Islet precursor cell (in vitro differentiated cells): ENCODE measurements at places on chromosomes 7 and 10.

DNA sequence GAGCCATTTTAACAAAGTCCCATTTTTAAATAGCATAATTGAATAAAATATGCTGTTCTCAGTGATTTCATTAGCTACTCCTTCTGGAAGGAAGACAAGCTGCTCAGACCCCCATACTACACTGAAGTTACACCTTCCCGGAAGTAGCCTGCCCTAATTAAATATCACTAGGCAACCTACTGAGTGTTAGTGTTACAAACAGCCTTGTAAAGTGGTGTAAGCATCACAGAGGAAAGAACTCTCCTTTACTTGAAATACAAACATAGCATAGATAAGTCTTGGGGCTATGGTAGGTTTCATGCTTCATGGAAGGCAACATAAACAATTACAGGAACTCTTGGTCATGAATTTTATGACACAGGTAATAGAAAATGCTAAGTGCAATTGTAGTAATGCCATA is 43.4 kb upstream of the PTN start:
- DNase-seq = no peak

DNA sequence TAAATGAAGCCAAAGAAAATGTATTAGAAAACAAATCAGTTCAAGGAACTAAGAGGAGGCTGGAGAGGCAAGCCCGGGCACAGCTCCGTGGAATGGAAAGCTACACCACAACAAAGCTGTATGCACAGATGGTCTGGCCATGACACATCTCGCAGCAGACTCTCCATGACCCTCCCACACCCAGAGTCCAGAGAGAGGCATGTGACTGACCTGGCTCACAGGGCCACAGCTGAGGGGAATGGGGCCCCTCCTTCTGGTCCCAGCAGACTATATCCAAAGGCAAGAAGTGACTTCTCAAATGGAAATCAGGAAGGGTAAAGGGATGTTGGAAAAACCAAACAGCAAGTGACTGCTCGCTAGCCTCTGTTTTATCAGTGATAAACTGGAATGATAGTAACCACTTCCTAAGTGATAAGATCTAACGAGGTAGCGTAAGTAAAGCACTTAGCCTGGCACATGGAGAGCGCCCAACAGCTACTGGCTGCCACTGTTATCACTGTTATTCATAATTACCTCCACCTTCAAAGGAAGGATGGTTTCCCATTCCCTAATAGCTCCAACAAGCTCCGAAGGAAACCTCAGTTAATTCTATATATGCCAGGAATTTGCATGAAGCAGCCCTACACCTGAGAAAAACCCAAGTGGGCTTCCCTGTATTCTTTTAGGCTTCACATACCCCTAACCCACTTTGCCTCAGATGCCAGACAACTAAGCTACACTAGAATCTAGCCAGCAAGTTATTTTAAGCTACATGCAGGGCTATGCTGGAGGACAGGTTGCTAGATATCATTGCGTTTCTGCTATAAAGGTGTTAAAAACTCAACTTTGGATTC is 8.4 kb downstream of the OSBPL3 start:
- DNase-seq = peak; percentile 98

DNA sequence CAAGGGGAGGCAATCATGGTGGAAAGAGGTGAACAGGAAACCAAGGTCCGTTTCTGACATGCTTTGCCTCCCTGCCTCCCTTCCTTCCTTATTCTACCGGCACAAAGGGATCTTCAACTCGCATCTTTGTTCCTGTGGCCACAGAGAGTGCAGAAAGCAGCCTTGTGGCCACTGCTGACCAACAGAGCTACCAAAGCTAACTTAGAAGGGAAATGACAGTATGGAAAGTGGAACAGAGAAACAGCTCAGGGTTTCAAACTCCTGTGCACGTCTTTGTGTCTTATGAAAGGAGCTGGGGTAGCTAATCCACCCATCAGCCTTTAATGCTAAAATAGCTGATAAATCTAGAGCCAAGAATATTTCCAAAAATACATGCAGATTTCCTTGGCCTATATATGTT is 588.0 kb downstream of the SORCS1 start:
- DNase-seq = no peak

DNA sequence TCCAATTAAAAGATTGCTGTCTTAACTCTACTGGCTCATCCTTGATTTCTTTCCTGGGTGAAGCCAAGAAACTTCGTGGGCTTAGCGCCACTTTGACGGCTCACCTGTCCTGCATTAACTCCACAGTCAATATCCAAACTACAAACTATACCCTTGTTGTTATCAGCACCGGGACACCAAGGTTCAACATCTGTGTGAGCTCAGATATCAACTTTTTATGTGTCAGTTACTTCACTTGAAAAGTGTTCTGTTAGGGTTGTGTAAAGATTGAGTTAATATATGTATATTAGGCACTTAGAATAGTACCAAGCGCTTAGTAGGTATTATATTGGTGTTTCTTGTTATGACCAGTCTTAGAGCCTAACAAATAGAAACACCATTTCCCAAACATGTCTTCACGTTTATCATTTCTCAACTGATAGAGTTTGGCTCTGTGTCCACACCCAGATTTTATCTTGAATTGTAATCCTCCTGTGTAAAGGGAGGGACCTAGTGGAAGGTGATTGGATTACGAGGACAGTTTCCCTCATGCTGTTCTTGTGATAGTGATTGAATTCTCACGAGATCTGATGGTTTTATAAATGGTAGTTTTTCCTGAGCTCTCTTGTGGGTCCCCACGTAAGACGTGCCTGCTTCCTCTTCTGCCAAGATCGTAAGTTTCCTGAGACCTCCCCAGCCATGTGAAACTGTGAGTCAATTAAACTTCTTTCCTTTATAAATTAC is 19.0 kb upstream of the ST8SIA6 start:
- no peak for DNase-seq

- DNase-seq = no peak
Observed at GRCh38 chr7:143002106-143002505, 24.8 kb downstream of the OR9A2 start.

- DNase-seq = no peak
Observed at GRCh38 chr10:30587522-30588031, 42.0 kb downstream of the LYZL2 start.

- DNase-seq = no peak
Observed at GRCh38 chr10:28463141-28463540, 69.8 kb upstream of the WAC start.

DNA sequence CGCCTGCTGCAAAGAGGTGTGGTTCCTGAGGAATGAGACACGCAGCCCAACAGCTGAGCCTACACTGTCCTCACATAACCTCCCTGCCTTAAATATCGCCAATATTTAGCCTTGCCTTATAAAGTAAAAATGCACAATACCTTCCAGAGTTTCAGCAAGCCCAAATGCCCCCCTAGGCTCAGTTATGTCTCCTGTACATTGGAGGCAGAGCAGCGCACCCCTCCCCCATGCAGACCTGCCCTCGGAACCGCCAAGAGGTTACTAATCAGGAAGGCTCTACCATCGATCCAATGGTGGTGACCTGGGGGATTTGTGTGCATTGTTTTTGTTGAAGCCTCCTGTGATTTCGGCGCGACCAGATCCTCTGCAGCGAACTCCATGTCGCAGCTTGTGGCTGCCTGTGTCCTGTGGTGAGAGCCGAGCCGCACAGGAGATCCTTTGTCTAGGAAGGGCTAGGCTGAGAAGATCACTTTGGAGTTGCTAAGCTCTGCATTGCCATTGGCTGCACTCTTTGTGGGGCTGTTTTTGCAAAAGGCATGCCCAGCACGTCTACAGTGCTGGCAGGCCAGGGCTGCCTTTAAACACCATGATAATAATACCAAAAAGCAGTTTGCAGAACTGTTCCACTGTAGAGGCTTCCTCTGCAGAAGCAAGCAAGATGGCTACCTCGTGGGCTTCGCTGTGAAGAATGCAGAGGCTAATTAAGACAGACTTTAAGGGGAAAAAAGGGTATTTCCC is 40.1 kb downstream of the TET1 start:
- peak; percentile 98 for DNase-seq

GRCh38 chr10:29980084-29980483 is 79.3 kb downstream of the JCAD start:
- no peak for DNase-seq

DNA sequence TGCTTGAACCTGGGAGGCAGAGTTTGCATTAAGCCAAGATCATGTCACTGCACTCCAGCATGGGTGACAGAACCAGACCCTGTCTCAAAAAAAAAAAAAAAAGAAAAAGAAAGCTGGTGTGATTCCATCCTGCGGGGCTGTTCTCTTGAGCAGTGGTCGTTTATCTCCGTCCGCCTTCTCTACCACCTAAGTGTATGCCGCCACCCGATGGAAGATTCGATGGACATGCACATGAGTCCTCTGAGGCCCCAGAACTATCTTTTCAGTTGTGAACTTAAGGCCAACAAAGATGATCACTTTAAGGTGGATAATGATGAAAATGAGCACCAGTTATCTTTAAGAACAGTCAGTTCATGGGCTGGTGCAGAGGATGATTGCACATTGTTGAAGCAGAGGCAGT is 65.7 kb downstream of the ABRAXAS2 start:
- DNase-seq = no peak

DNA sequence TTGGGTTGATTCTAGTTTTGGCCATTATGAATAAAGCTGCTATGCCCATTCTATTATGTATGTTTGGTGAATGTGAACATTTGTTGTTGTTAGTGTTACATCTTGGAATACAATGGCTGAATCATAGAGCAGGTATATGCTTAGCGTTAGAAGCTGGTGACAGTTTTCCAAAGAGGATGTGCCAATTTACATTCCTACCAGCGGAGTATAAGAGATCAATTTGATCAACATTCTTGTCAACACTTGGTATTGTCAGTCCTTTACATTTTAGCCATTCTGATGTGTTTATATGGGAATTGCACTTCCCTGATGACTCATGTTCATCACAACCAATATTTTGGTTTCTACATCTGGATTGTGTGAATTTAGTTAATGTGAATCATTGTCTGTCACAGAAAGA is 37.8 kb upstream of the COBL start:
- DNase-seq = no peak

GRCh38 chr10:5906651-5907050 is 16.6 kb downstream of the FBH1 start:
- no peak for DNase-seq

DNA sequence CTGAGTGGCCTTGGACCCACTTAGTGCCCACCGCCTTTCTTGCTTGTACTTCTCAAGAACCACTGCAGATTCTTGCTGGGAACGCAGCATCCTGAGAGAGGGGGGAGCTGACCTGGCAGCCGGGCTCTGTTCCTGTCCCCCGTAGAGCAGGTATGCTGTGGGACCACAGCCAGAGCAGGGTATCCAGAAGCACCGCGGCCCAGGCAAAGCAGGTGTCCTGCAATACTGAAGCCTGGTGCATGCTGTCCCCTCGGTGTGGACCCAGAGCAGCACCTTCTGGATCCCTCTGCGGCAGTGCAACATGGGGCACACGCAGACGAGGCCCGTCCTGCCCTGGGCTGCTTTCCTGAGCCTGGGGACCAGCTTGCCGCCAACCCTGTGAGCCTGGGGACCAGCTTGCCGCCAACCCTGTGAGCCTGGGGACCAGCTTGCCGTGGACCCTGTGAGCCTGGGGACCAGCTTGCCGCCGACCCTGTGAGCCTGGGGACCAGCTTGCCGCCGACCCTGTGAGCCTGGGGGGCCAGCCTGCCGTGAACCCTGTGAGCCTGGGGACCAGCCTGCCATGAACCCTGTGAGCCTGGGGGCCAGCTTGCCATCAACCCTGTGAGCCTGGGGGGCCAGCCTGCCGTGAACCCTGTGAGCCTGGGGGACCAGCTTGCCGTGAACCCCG is 60.9 kb upstream of the ADGRA1 start:
- DNase-seq = no peak

GRCh38 chr7:11505471-11505985 is 326.5 kb downstream of the THSD7A start:
- no peak for DNase-seq

GRCh38 chr7:120180221-120180620 is 92.8 kb upstream of the KCND2 start:
- no peak for DNase-seq

- DNase-seq = no peak
Observed at GRCh38 chr7:142671506-142671905, 77.8 kb upstream of the PRSS1 start.

- no peak for DNase-seq
Observed at GRCh38 chr7:132083537-132084123, 492.6 kb downstream of the PLXNA4 start.

- DNase-seq = no peak
Observed at GRCh38 chr10:133026171-133026570, 61.6 kb upstream of the ADGRA1 start.

- no peak for DNase-seq
Observed at GRCh38 chr7:234051-234707, 41.8 kb downstream of the FAM20C start.

GRCh38 chr10:5622186-5622960 is 44.0 kb downstream of the ASB13 start:
- no peak for DNase-seq

DNA sequence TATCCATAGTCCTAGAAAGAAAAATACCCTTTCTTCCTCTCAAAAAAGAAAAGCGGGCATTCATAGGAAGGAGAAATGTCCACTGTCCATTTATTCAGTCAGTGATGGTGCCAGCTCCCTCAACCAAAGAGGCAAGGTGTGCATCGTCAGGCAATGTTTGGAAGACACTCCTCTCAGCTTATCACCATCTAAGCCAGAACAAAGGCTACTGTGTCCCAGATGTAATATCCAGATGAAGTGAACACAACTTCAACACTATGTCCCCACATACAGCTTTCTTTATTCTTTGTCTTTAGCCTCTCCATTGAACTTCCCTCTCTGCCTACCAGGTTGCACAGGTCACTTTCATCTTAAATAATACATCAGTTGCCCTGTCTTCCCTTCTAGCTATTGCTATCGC is 131.4 kb upstream of the RNF32 start:
- DNase-seq = no peak

DNA sequence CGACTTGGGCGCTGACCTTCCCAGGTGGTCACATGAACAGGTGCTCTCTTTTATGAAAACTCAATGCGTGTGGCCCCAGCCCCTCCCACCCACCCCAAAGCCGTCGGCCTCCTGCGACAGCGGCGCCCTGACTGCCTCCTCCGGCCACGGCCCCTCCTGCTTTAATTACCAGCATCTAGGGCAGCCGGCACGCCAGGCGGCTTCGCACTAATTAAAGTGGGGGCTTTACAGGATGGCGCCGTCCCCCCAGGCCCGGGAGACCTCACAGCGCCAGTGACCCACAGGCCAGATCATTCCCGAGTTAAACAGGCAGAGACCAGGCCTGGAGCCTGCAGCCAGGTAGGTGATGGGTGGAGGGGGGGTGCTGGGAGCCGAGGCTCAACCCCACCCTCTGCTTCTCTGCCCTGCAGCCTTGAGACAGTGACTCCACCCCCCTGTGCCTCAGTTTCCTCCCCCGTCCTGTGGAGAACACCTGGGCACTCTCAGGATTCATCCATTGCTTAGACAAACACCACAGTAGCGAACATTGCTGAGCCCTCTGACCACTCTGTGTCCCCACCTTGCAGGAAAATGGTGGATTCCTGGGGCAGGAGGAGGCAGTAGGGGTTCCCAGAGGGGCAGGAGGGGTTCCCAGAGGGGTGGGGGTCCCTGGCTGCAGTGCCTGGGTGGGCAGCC is 100.8 kb downstream of the MICALL2 start:
- DNase-seq = no peak
